NCI-H2171 (cell line): ENCODE measurements at places on chromosomes 11 and 22.

GRCh38 chr11:119190531-119190930 is 5.3 kb downstream of the NHERF4 start:
- no peak for DNase-seq

- no peak for DNase-seq
These were observed 33.2 kb upstream of the PAX6 start for GRCh38 chr11:31844351-31844750.

DNA sequence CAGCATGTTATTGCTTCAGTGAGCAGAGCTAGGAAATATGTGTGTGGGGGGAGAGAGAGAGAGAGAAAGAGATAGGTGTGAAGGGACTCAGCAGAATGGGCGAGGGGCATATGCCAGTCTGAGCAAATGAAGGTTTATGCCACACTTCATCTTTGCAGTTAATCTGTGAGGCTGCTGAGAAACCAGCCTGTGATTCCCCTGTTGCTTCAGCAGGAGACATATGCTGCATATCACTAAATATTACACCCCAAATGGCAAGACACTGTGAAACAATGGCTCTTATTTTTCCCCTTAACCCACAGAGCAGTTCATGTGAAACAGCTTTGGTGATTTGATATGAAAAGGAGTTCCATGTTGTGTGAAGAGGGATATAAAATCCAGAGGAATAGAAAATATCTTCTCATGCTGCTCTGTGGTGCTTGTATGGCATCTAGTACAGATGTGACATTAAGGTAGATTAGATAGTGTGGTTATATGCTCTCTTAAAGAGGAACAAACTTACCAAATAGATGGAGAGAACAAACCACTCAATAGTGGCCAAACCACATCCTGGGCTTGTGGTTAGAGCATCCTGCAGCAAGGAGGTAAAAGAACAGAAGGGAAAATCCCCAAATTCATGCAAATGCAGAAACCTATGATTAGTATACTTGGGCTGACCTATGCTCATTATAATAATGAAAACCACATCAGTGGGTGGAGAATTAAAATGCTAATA is 864.2 kb downstream of the FAM181B start:
- no peak for DNase-seq

DNA sequence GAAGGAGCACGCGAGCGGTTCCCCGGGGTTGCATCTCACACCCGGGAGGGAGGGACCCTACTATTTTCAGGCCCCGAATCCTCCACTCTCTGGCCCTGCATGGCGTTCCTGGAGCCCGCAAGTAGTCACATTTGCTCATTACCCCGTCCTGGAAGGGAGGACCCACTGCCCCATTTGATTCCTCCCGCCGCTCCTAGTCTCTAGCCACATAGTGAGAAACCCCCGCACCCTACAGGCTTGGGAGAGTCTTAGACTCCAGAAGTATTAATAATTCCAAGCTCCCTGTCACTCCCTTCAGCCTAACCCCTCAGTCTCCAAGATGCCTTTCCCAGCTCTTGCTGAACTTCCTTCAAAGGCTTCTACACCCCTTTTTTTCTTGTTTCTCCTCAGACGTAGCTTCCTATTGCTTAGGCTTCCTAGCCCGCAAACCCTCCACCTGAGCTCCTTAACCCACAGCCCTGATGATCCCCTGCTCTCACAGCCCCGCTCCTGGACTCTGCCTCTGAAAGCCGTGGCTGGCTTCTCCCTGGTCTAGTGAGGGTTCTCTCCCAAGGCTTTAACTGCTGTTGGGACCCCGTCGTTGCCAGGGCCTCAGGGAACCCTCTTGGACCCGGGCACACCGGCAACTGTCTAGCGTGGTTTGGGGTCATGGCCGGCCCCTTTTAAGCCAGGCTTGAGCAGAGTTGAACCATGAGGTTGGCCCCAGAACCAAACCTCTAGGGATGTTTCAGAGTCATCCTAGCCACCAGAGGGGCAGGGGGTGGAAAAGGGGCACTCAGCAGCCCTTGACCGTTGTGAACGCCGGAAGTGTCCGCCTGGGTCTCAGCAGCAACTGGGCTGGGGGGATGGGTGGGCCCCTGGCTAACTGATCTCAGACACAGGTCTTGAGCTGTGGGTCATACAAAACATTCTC is 862 bp downstream of the GGA1 start:
- DNase-seq, result no peak

GRCh38 chr11:34824425-34824824 is 91.8 kb downstream of the APIP start:
- no peak for DNase-seq

DNA sequence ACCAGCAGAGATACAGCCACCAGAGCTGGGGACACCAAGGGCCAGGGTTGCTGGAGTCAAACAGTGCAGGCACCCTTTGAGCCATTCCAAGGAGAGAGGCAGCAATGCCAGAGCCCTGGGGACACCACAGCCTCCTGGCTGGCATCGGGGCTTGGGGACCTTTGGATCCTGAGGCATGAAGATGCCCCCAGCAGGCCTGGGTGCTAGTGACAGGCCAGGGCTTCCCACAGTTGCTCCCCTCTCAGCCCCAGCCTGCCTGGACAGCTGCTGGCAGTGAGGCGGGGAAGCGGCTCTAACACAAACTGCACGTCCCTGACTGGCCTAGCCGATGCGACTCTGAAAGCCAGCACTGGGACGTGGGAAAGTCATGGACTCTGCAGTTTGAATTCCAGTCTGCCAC is 2.7 kb downstream of the CD5 start:
- no peak for DNase-seq

- no peak for DNase-seq
These were observed 54.6 kb downstream of the CHRDL2 start for GRCh38 chr11:74676596-74676995.

GRCh38 chr11:60363542-60364470 is 14.5 kb upstream of the MS4A7 start:
- peak; percentile 29 for DNase-seq

- DNase-seq, result no peak
These were observed 804.2 kb downstream of the NTM start for GRCh38 chr11:132174362-132175255.

GRCh38 chr11:78660471-78660870 is 85.8 kb upstream of the NARS2 start:
- DNase-seq, result no peak

DNA sequence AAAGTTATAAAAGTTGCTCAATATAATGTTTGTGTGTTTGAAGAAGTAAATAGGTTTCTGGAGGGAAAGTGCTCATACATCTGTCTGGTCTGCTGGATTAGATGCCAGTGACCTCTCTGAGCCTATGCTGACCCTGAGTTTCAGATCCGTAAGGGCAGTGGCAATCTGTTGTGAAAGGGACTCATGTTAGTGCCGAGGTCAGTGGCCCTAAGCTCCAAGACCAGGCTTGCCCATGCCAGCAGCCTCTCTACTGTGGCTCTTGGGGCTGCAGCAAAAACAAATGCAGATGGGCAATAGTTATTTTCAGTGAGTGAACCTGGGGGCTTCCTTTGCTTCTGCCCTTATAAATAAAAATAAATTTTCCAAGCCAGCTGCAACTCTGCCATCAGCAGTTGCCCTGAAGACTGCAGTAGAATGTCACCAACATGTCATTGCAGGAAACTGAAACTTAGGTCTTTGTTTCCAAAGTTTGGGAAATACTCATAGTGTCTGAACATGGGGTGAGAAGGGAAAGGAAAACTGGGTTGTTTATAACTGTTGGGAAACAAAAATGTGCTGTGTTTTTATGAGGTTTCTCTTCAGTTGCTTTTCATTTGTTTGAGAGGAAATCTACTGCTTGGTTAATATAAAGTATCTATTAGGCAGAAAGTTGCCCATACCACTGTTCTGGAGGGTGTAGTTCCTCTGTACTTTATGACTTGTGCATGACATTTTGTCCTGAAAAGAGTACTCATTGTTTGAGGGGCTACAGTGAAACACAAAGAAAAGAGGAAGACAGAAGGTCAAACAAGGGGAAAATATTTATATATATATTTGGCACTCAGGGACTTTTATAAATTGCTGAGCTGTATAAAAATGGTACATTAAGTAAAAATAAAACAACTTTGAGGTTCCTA is 9.5 kb upstream of the MS4A4E start:
- no peak for DNase-seq

- DNase-seq, result no peak
These were observed 11.4 kb downstream of the SLC16A8 start for GRCh38 chr22:38072322-38073149.

DNA sequence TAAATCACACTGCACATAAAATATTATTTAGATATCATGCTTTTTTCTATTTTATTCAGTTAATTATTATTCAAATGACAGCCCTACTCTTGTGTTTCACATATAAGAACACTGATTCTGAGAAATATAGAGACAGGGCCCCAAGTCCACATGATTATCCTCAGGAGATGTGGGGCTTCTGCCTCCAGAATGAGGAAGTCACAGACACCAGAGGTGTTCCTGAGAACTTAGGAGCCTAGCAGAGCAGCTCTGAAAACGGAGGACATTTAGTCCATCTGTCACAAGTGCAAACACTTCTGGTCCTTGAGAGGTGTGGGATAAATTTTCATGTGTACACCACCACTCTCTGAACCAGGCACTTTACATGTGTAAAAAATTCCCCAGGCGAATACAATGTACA is 26.2 kb downstream of the TRIM66 start:
- no peak for DNase-seq

DNA sequence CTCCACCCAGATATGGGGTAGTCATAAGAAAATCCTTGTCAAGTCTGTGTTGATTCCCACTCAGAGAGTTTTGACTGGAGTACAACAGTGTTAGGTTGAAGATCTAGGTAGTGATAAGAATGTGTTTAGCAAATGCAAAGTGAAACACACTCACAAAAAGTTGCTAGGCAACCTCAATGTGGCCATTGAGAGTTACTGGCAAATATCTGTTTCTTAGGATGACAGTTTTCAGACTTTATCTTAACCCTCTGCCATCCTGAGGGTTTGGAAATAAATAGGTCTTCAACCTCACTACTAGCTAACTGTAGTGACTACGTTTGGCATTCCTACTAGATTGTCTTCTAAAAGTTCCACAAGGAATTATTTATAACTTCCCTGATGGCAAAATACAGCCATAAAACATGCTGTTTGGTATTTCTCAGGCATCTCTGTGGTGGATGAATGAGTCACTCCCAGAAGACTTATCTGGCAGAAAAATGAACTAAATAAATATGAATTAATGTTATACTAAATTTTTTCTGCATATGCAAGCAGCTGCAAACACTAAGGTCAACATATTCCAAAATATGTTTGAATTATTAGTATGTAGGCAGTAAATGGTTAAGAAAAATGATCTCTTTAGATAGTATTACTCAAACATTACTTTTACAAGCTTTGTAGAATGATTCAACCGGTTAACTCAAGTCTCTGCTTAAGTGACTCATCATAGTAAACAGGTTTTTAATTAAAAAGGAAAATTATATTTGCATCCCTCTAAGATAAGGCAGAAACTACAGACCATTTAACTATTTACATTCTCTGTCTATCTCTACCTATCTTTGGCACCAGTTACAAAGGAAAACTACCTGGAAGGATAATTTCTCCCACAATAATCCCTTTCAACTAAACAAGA is 17.1 kb upstream of the SYTL2 start:
- no peak for DNase-seq

DNA sequence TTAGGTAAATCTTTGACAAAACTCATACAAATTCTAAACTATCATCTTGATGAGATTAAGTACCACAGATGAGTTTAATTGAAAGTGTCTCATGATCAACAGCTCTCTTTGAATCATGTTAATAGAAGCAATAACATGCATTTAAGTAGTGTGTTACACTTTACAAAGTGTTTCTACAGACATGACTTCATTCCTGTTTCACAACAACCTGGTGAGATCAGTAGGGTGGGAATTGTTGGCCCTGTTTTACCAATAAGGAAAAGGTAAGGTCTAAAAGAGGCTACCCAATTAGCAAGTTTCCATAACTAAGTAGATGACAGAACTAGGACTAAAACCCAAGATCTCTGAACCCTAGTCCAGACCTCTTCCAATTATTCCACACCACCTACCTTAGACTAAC is 12.7 kb upstream of the PRSS23 start:
- no peak for DNase-seq

- no peak for DNase-seq
These were observed 120.2 kb downstream of the NECTIN1 start for GRCh38 chr11:119608781-119609180.

GRCh38 chr11:124153821-124154220 is 29.3 kb upstream of the OR10D3 start:
- no peak for DNase-seq

- no peak for DNase-seq
These were observed 188.0 kb downstream of the MAML2 start for GRCh38 chr11:96154802-96155520.

- DNase-seq, result no peak
These were observed 267.2 kb downstream of the RAB38 start for GRCh38 chr11:87908086-87908485.

DNA sequence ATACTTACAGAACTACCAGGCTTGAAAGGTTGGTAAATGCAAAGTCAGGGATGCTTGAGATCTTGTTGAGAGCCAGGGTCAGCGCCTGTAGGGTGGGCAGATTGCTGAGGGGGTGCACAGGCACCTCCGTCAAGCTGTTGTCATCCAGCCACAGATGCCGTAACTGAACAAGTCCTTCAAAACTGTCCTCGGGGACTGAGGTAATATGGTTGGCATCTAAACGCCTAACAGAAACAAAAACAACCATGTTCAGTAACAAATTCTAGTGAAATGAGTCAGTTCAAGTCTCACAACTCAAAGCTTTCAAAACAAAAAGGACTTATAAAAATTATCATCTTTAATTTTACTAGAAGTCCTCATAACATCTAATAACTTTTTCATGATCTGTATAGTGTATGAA is 22.2 kb upstream of the CCDC34 start:
- DNase-seq, result peak; percentile 90

DNA sequence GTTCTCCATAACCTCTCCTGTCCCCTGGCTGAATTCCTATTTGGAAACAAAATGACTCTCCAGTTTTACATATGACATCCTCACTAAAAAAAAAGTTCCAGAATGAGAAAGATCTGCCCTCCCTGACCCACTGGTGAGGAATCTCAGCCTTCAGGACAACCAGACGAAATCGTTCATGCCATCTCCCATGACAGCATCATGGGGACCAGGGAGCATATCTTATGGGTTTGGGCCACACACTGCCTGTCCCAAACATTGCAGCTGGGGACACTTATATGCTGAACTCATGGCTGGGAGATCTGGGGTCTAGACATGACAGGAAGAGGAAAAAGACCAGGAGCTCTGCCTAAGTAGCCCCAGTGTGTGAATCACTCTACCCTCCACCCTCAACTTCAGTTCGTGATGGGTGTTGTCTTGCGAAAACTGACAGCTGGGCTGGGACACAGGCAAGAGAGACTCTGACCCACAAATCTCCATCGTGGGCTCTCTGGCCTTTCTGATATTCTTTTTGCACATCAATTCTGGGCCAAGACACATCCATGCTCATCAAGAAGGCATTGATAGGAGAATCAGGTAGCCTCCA is 102.0 kb downstream of the ZNF280B start:
- no peak for DNase-seq
